ENCODE measurements at places on chromosomes 12 and 14.

- DNase-seq, result no peak
Observed at GRCh38 chr14:51523243-51523642, 128.5 kb upstream of the FRMD6 start.

DNA sequence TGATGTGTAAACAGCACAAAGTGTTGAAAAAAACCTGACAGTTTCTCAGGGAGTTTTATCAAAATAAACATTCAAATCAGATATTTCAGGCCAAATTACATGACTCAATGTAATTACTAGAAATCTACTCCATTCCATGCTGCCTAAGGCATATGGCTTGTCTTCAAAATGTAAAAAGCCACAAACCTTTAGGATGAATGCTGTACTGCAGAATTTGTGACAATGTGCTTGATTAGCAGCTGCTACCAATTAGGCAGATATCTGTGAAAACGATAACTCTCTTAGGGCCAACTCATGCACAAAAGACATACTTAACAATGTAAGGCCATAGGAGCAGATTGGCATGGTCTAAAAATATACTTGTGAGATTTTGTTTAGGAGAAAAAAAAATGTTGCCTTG, 267.0 kb downstream of the DACT1 start:
- DNase-seq, result peak; percentile 32

GRCh38 chr12:119292893-119293630, 41.5 kb upstream of the CCDC60 start:
- DNase-seq, result no peak

- no peak for DNase-seq
Observed at GRCh38 chr12:2570562-2570961, 224.2 kb upstream of the FKBP4 start.

- no peak for DNase-seq
Observed at GRCh38 chr14:97116546-97116945, 319.4 kb downstream of the VRK1 start.

- no peak for DNase-seq
Observed at GRCh38 chr12:108147279-108147678, 18.2 kb downstream of the WSCD2 start.

GRCh38 chr14:57071639-57072038, 197.1 kb downstream of the EXOC5 start:
- no peak for DNase-seq

GRCh38 chr14:75258079-75258802, 20.4 kb upstream of the FOS start:
- DNase-seq, result no peak

- no peak for DNase-seq
Observed at GRCh38 chr14:105149146-105149781, 19.3 kb downstream of the JAG2 start.

- peak; percentile 24 for DNase-seq
Observed at GRCh38 chr14:64092338-64092737, 201.8 kb downstream of the ESR2 start.

GRCh38 chr12:54296393-54297099, 4.3 kb downstream of the NFE2 start:
- DNase-seq, result no peak

DNA sequence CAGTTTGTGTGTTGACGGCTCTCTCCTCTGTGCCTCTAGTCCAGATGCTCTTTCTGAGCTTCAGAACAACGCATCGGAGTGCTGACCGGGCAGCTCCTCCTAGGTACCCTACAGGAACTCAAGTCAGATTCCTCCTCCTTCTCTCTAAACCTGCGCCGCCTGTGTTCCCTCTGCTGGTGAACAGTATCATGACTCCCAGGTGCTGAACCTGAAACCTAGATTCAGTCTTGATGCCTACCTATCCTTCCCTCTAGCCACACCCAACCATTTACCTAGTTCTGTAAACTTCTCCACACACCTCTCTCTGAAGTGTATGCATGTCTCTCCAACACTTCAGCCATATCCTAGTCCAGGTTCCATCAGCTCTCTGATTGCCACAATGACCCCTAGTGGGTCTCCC, 112.7 kb downstream of the EFCAB11 start:
- DNase-seq, result no peak

DNA sequence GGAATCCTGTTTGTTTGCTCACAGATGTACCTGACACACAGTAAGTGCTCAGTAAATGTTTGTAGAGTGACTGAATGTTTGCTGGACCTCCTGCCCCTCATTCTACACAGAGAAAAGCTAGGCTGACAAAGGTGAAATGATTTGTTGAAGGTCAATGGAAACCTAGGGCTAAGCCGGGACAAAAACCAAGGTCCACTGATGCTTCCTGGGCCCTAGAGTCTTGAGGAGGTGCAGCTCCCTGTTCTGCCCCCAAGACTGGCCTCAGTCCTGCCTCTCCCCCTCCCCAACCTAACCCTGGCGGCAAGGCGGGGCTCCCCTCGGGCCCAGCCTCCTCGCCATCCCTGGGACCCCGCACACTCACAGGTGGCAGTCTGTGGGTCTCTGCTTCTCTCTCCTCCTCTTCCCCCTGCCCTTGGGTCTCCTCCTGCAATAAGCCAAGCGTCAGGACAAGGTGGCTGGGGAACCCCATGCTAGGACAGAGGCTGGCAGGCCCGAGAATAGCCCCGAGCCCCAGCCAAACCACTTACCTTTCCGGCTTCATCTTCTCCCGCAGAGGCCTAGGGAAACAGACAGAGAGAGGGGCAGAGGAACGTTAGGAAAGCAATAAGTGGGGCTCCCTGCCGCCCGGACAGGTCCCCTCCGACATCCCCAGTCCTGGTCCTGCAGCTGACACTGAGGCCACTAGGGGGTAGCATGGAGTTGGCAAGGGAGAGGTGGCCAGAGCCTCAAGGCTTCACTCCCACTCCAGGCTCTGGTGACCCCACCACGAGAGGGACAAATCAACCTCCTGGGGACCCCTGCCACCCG, 9.3 kb downstream of the PGF start:
- peak; percentile 92 for DNase-seq

- peak; percentile 44 for DNase-seq
Observed at GRCh38 chr12:19223018-19223417, 93.5 kb downstream of the PLEKHA5 start.

- no peak for DNase-seq
Observed at GRCh38 chr12:12794686-12795085, 9.2 kb downstream of the APOLD1 start.

- DNase-seq, result peak; percentile 76
Observed at GRCh38 chr14:29016050-29016900, 249.7 kb downstream of the FOXG1 start.

DNA sequence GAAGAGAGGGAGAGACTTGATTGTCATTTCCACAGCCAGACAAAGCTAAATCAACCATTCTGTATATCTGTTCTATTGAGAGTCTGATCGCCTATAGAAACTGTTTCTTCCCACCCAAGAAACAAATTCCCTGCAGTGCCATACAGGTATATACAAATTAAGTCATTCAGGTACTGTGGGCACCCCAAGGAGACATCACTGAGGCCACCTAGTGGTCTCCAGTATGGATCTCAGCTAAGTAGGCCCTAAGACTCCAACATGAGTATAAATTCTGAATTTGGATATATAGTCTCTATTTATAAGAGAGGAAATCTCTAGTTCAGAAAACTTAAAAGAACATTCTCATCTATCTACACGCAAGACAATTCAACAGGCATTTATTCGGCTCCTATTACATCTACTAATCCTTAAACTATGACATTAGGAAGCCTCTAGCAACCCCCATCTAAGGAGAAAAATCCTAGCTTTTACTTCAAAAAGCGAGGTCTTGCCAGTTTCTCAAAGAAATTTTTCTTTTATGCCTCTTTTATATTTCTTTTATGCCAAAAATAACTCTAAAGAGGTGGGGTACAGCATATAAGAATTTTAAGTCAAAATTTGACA, 62.6 kb downstream of the DCAF5 start:
- DNase-seq, result peak; percentile 44

- DNase-seq, result no peak
Observed at GRCh38 chr14:33908540-33909223, 42.2 kb downstream of the EGLN3 start.

DNA sequence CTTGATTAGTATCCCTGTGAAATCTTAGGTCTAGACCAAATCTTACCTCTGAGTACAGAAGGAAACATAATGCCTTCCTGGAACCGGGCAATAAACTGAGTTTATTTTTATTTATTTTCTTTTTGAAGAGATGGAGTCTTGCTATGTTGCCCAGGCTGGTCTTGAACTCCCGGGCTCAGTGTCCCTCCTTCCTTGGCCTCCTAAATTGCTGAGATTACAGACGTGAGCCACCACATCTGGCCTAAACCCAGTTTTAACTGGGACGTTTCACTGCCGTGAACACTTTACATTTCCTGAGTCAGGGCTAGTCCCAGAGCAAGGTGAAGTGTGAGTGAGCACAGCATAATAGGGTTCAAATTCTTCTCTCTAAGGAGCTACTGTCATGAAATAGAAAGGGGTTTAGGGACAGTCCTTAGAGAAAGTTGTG, 671 bp downstream of the GUCY2C start:
- no peak for DNase-seq

DNA sequence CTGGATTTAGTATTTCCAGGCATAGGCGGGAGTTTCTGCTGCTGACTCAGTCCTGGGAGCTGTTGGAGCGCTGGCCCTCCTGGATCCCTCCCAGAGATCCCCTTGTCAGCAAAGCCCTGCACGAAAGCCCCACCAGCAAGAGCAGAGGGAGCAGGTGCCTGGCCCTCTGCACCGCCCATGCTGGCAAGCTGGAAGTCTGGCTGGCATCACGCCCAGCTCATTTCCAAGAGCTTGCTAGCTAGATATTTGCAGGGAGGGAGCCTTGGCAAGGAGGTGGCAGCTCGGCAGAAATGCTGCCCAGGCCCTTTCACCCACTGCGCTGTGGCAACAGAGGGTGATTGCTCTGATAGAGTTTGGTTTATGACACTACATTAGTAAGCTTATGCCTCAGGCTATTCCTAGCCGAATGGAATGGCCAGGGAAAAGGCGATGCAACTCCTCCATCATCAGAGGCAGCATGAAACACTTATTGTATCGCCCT, 193.9 kb downstream of the EMP1 start:
- peak; percentile 44 for DNase-seq

- no peak for DNase-seq
Observed at GRCh38 chr12:57112492-57113294, 1.5 kb upstream of the STAT6 start.

DNA sequence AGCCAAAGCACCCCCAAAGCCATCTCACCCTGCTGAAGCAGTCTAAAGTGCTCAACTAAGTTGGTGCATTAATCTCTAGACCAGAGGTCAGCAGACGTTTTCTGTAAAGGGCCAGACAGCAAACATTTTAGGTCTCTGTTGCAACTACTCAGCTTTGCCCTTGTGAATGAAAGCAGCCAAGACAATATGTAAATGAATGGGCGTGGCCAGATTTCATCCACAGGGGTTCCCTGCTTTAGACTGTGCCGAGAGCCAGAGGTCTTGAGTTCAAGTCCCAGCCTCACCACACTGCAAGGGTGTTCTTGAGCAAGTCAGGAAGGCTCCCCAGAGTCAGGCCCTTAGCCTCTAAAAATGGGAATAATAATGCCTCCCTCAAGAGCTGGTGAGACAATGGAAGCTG, 166.2 kb downstream of the CHST11 start:
- DNase-seq, result no peak

GRCh38 chr14:88682495-88683114, 110.1 kb downstream of the EML5 start:
- no peak for DNase-seq

- peak; percentile 38 for DNase-seq
Observed at GRCh38 chr12:80715713-80716249, 931 bp upstream of the MYF5 start.

DNA sequence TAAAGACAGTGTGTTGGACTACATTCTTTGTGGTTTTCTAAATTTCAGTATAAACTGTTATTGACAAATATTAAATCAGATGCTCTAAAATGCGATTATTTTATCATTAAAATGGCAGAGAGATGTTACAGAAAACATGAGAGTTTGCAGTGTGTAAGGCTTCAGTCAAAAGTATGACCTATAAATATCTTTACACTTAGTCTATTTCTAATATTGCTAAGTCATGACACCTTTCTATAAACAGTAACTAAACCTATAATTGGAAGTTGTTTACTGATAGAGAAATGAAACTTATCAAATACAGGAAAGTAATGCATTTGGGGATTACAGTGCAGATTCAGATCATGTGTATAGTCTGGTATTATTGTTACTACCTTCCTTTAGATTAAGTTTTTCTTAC, 68.9 kb upstream of the YARS2 start:
- DNase-seq, result no peak

GRCh38 chr12:40971911-40972310, 216.2 kb upstream of the PDZRN4 start:
- DNase-seq, result no peak

DNA sequence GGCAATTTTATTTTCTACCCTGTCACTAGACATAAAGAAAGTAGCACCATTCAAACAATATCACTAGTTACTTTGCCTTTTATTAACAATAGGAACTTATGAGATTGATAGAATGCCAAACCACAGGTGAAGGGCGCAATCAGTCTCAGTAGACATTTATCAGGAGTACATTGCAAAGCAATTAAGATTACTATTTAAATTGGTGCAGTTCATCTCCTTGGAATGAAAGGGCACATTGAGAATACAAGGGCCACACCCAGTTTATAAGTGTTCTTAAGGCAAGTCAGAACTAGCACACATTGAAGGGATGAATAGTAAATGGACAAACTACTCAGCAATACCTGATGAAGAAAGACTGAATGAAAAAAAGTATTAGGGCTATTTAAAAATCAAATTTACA, 601.4 kb downstream of the C12orf50 start:
- no peak for DNase-seq

GRCh38 chr14:96559571-96559970, 57.4 kb downstream of the PAPOLA start:
- DNase-seq, result no peak

GRCh38 chr12:127803545-127803944, 463.4 kb upstream of the TMEM132C start:
- no peak for DNase-seq

- DNase-seq, result no peak
Observed at GRCh38 chr12:32151086-32151485, 44.4 kb downstream of the BICD1 start.

DNA sequence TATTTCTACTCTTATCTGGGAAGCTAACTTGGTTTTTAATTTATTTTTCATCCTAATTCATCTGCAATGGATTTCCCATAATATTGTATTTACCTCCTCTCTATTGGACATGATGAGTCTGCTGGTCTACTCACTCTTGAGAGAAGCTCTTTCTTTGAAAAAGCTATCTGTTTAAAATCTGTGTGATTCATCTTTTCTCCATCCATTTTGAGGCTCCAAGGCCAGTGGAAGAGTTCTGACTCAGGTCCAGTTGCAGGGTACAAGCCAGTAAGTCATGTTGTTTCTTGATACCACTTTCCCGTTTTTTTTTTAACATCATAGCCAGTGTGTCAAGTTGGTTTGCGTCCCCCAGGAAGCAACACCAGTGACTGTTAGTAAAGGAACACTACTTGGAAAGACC, 160.3 kb upstream of the BMP4 start:
- DNase-seq, result no peak

Measured in eye (tissue), 1 donor.